ENCODE measurements at places on chromosomes 6 and 20.

DNA sequence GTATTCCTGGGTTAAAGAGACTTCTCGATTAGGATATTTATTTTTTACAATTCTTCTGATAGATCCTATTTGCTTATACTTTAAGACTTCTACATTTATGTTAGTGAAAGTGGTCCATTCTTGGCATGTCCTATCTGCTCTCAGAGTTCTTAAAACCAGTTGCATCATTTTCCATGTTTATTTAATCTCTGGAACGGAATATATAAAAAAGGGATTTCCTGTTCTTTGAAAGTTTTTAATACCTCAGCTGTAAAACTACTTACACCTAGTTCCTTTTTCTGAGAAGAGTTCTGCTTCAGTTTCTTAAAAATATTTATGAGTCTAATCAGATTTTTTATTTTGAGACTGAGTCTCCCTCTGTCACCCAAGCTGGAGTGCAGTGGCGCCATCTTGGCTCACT is 18.0 kb upstream of the MYL9 start:
- DNase-seq = no peak

DNA sequence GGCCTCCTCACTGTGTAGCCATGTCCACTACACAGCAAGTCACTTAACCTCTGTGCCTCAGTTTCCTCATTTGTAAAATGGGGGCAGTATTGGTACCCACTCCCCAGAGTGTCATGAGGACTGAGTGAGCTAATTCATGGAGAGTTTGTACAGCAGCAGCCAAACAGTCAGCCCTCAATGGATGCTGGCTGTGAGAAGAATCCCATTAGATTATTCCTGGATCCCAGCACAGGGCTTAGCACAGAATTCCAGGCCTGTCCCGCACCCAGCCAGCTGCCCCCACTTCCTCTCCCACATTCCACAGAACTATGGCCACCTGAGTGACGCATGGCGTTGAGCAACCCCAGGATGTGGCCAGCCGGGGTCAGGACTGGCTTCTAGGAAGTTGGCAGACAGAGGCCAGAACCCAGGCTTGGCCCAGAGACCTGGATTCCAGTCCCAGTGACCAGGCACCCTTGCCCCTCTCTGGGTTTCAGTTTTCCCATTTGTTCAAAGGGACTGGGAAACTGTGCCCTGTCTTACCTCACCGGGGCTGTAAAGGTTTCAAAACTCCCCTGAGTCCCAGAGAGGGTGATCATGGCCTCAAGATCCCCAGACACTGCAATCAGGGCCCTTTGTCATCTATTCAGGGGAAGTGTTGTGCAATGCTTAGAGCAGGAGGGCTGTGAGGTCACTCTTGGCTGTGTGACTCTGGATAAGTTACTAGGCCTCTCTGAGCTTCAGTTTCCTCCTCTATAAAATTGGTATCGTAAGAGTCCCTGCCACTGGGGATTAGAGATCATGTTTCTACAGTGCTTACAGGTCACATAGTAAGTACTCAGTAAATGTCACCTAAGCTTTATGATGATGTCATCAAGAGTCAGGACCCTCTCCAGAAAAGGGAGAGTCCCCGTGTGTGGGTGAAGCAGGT is 3.0 kb upstream of the TGM2 start:
- peak; percentile 40 for DNase-seq

DNA sequence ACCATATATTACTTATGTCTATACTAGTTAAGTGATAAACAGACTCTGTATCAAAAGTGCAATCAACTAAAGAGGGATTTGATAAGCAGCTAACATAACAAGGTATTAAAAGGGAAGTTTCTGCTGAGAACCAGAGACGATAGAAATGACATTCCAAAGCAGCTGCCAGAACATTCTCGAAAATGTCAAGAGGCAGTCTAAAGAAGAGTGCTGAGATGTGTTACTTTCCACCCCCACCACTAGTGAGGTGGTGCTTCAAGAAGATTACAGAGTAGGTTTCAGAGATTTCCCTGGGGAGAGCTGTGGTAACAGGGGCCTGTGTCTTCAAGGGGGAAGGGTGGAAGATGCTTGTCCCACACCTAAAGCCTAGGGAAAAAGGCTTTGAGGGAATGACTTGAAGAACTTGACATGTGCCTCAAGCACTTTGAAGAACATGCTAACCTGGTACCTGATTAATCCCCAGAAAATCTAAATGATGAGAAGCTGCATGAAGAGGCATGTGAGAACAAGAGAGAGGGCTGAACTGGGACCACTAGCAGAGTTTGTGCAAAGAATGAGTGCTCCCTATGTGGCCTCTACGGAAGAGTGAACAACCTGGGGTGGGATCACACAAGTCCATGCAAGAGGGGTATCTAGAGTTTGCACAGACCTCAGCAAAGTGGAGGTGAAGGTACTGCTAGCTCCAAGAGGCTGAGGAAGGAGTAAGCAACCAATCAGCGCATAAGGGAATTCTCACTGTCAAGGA is 5.0 kb downstream of the FAM184A start:
- no peak for DNase-seq

DNA sequence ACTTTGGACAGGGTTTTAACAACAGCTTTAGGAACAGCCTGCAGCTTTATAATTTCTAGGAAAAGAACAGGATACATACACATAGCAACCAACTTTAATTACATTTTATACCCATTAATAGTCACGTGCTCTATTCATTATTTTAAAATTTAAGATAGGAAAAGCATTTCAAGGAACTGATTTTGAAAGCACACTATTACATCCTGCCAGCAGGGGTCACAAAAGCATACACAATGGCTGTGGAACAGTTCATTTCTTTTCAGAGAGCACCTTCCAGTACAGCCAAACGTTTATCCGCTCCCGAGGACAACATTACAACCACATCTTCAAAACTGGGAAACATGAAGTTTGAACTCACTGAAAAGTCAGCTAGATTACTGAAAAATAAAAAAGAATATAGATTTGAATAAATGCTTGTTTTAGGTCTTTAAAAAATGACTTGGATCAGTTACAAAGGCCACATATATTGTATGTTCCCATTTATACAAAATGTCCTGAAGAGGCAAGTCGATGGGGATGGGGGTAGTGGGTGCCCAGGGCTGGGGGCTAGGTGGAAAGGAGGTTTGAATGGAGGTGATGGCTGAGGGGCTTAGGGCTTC is 104.6 kb upstream of the EXOC2 start:
- DNase-seq = no peak
